GM04503 (cell line): ENCODE measurements at places on chromosomes 5 and 9.

DNA sequence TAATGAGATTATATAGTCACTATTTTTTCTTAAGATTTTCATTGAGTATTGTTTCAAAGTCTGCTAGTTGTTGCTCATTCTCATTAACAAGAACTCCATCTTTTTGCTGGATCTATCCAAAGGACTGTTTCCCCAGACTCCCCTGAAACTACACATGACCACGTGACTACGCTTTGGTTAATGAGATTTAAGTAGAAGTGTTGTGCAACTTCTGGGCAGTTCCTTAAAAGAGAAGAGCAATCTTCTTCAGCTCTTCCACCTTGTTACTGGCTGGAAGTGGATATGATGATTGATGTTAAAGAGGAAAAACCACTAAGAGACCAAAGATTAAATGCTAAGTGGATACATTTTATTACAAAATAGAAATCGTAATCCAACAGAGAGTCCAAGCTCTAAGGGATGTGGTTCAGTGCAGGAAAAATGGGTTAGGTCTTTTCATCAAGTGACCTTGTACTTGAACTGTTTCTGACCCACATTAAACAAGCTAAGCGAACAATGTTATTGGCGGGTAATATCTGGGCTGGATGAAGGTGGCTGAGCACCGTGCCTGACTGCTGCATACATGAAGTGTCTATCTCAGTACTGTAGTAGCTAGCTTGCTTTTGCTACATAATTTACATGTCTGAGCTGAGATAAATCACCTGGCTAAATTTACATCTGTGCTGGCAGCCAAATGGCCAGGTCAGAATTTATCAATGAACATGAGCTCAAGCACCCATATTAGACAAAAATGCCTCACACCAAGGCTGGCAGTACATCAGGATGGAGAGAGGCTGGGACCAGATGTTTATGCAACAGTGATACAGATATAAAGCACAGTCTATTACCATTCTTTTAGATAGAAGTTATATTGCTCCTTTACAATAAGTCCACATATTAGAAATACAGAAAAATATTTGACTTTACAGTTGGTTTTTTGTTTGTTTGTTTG lies 7.5 kb upstream of the CTNNAL1 start:
- no peak for DNase-seq

DNA sequence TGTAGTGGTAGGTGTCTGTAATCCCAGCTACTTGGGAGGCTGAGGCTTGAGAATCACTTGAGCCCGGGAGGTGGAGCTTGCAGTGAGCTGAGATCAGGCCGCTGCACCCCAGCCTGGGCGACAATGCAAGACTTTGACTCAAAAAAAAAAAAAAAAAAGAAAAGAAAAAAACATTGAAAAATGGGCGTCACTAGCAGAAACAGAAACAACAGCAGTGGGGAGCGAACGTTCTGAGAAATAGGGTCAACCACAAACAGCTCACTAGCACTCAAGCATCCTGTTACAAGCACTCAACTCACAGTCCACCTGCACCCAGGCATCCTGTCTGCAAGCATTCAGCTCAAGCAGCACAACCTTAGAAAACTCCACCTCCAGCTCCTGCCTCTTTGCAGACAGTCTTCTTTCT lies 17.2 kb downstream of the TRIM14 start:
- DNase-seq = no peak

- no peak for DNase-seq
These were observed 1061.0 kb upstream of the WWC1 start for GRCh38 chr5:167230414-167230813.

- no peak for DNase-seq
These were observed 50.8 kb upstream of the CTNNA1 start for GRCh38 chr5:138702166-138703077.

DNA sequence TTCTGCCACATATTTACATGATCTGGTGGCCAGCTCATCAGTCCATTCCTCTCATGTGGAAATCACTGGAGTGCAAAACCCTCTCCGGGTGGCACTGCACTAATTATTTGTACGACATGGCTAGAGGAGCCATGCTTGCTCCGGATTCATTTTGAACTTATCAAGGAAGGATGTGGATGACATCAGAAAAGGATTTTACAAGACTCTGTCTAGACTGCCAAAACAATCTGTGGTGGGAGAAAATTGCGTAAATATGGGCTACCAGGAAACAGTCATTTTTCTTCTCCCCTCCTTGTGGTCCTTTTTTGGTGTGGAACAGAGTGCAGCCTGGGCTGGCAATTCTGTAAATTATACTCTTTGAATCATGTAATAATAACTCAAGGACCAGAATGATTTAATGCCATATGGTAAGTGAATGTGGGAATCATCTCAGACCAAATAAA lies 123.4 kb upstream of the IFNE start:
- peak; percentile 73 for DNase-seq

GRCh38 chr5:5270958-5271785 lies 131.0 kb downstream of the ADAMTS16 start:
- DNase-seq = peak; percentile 37

- DNase-seq = no peak
These were observed 6.8 kb upstream of the APBA1 start for GRCh38 chr9:69678843-69679538.

DNA sequence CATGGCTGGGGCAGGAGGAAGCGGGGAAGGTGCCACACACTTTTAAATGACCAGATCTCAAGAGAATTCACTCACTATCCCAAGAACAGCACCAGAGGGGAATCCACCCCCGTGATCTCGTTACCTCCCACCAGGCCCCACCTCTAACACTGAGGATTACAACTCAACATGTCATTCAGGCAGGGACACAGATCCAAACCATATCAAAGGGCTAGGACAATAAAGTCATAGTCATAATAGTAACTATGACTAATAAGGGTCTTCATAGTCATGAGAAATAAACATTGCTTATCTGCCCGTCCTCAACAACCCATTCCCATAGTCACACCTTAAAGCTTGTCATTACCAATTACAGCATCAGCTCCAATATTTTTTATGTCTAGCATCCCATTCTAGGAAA lies 65.3 kb upstream of the SMC2 start:
- no peak for DNase-seq

DNA sequence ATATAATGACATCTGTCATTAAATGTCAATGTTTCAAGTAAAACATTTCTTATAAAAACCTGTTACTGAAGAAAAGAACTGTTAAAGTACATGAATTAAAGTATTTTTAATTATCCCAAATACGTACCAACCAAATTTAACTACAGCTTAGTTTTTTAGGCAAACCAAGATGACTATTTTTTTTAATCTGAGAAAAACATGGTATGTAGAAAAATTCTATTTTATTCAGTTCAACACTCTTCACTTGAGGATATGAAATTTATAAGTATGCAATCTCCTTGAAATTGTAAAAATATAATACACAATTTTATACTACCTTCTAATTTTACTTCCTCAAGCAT lies 75.3 kb upstream of the IFNE start:
- no peak for DNase-seq

- DNase-seq = peak; percentile 47
These were observed 173.4 kb downstream of the NR3C1 start for GRCh38 chr5:143229896-143230675.

- DNase-seq = no peak
These were observed 11.5 kb upstream of the FAM120AOS start for GRCh38 chr9:93464876-93465275.

DNA sequence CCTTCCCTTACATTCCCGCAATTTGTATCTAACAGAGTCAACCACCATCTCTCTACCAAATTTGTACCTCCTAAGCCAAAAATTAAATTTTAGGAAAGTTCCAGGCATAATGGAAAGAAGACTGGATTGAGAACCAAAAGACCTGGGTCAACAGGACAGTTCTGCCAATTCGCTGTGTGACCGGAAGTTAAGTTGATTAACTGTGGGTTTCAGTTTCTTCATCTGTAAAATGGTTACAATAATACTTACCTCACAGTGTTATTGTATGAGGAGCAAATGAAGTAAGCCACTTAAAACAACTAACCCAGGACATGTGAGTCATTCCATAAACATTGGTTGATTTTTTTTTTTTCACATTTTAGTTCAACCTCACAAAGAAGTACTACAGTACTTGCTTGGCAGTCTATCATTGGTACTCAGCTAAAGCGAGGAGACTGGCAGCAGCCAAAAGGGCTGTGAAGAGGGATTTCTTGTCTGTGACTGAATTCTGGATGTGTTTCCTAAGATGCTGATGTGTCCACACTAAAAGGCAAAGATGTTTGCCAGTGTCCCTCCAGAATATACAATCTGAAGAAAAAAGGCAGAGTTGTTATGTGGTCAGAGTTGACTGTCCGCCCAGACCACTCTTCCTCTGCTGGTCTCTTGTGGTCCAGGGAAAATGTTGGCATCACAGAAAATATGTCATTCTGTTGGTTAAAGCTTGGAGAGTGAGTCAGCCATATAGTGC lies 198.6 kb downstream of the TLE1 start:
- DNase-seq = peak; percentile 29

GRCh38 chr5:179836225-179837019 lies 15.7 kb downstream of the SQSTM1 start:
- no peak for DNase-seq

DNA sequence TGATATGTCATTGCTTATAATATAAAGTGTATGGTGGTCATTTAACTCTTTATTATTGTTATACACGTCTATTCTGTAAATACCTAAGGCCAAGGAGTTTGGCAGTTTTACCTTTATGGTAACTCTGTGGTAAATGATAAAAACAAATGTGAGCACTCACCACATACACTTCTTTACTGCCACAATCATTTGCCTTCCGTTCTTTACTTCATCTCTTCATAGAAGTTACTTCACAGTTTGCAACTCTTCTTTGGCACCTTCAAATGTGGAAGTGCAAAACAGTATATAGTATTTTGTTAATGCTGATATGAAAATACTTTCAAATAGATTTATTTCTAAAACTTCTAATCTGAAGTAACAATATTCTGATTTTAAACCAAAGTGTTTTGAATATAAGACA lies 4.4 kb upstream of the MEF2C start:
- DNase-seq = no peak

GRCh38 chr5:150642567-150642927 lies 2.1 kb downstream of the SYNPO start:
- no peak for DNase-seq

DNA sequence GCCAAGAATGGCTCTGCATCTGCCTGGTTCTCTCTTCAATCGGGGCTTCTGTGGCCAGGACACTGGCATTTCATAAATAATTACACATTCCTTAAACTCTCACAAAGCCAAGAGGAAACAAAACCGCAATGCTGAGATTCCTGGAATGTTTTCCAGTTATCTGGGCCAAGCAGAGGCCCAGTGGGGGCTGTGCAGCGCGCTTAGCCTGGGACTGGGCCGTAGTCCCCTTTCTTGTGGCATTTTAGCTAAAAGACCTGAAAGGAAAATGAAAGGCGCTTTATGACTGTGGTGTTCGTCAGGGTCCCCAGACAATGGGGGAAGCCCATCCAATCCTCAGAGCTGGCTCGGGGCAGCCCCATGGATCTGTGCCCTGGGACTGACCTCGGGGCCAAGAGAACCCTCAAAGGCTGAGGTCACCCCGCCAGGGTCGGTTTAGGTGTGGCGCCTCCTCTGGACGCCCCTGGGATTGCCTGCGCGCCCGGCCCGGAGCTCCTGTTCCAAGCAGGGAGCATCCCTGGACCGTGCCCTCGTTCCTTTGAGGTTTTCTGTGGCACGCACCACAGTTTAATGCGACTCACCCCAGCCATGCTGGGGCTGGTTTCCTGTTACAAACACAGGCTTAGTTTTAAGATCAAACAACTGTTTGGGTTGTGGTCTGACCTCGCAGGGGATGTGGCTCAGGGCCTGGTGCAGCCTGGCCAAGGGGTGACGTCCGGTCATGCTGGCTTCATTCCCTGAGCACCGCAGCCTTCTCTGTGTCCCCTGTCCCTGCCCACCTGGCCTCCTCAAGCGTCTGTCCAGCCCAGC lies 51.5 kb upstream of the NKD2 start:
- DNase-seq = peak; percentile 77

- DNase-seq = no peak
These were observed 745.3 kb downstream of the NR2F1-AS1 start for GRCh38 chr5:92835712-92836111.

DNA sequence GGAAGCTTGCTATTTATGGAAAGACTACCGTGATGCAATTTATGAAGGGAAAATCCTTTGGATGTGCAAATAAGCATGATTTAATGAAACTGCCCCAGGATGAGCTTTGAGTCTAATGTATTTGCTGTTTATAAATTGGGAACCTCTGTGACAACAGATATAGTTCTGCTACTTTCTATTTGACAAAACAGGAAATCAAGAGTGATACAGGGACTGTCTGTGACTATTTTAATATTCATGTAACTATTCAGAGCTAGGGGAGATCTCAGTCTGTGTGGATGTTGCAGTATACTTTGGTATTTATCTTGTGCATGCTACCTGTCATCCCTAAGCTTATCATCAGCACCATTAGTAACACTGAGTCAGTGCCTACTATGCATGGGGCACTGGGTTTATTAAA lies 132.1 kb downstream of the PDZD2 start:
- DNase-seq = no peak

- peak; percentile 61 for DNase-seq
These were observed 406.9 kb upstream of the ACTBL2 start for GRCh38 chr5:57889558-57889957.

- no peak for DNase-seq
These were observed 453.5 kb upstream of the CDH9 start for GRCh38 chr5:27491746-27492439.

DNA sequence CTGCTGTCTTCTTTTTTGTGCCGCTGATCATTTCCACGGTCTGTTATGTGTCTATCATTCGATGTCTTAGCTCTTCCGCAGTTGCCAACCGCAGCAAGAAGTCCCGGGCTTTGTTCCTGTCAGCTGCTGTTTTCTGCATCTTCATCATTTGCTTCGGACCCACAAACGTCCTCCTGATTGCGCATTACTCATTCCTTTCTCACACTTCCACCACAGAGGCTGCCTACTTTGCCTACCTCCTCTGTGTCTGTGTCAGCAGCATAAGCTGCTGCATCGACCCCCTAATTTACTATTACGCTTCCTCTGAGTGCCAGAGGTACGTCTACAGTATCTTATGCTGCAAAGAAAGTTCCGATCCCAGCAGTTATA lies 17.1 kb downstream of the F2R start:
- DNase-seq = no peak

GRCh38 chr5:968881-969280 lies 39.7 kb upstream of the NKD2 start:
- no peak for DNase-seq

- DNase-seq = no peak
These were observed 332.7 kb downstream of the DIRAS2 start for GRCh38 chr9:90309809-90310520.

GRCh38 chr9:123485216-123485615 lies 129.2 kb downstream of the CRB2 start:
- DNase-seq = no peak

- no peak for DNase-seq
These were observed 29.6 kb upstream of the TAF1L start for GRCh38 chr9:32665101-32665500.
